ENCODE measurements at places on chromosomes 11 and 22. TPM values are rescaled to one million over a fixed set of nuclear protein-coding genes. Genes with fewer than 3 reads are reported as not detected.

MOV10L1 gene
- total RNA-seq = 0.67 TPM

OR52I1 gene
- not detected for total RNA-seq

DNA sequence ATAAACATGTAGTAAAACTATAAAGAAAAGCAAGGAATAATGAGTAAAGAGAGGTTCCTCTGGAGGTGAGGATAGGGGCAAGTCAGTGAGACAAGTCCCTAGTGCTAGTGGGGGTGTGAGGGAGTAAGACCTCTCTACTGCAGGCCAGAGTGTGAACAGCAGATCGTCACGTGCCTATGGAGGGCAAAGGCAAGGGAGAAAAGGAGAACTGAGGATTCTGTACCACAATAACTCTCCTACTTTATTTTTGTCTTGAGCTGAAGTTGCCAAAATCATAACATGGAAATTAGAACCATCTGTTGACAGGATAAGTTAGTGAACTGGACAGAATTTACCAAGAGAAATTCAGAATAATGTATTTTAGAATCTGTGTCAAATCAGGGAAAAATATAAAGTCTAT, 77.6 kb downstream of the ENTHD1 start:
- no peak for DNase-seq
- no peaks in the 10 kb centered on the region for H3K36me3 ChIP-seq
- H3K27me3 ChIP-seq = no peaks in the 10 kb centered on the region
- no peak overlapping the region for H3K27ac ChIP-seq
- H3K4me1 ChIP-seq = no peaks in the 10 kb centered on the region
- H3K4me3 ChIP-seq = no peak overlapping the region

DNA sequence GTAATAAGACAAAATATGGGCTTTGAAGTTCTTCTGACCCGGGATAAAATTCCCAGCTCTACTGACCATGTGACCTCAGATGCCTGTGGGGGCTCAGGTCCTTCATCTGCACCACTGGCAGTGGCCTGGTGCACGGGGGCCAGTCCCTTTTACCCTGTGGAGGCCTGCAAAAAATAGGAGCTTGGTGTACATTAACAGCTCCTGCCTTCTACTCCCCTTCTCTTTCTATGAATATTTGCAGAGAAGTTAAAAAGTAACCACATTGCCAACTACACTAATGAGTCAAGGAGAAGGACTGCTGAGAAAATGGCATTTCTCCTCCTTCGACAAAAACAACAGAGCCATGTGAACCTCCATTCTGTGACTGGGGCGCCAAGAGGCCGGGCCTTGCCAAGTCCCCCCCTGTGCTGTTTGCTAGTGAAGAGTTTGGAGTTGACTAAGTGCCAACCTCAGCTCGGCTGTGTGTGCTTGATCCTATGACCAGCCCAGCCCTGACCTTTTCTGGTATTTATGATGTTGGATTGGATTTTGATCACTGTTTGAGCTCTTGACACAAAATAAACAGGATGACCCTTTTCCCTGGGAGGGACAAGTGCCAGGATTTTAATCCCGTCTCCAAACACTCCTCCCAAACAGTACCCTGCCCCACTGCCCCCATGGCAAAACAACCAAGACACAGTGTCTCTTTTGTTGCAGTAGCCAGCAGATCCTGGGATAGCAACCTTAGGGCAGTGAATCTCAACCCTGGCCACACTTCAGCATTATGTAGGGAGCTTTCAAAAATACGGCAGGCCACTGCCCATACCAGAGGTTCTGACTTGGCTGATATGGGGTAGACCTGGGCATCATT, 380.1 kb downstream of the LARGE1 start:
- H3K27me3 ChIP-seq = no peaks in the 10 kb centered on the region
- H3K27ac ChIP-seq = no peak overlapping the region
- H3K4me1 ChIP-seq = no peaks in the 10 kb centered on the region
- no peaks in the 10 kb centered on the region for H3K36me3 ChIP-seq
- H3K4me3 ChIP-seq = no peak overlapping the region

DNA sequence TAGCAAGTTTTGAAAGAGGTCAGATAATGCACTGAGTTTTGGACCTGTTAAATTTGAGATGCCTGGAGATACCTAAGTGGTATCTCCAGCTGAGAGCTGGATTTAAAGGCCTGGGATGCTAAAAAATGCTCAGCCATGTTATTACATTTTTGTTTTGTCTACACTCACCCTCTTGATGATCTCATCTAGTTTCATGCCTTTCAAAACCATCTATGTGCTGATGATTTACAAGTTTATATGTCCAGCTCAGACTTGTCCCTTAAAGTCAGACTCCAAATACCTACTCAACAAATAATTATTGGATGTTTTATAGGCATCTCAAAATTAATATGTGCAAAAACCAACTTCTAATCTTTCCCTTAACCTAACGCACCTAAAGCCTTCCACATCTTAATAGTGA, 103.6 kb upstream of the OR9G4 start:
- no peak for DNase-seq
- H3K4me1 ChIP-seq = no peaks in the 10 kb centered on the region
- H3K36me3 ChIP-seq = no peaks in the 10 kb centered on the region
- no peak overlapping the region for H3K27ac ChIP-seq
- no peaks in the 10 kb centered on the region for H3K27me3 ChIP-seq

GRCh38 chr11:45856044-45856468, 8.8 kb downstream of the CRY2 start:
- no peaks in the 10 kb centered on the region for H3K27me3 ChIP-seq
- H3K4me3 ChIP-seq = no peak overlapping the region
- no peak for DNase-seq
- no peaks in the 10 kb centered on the region for H3K36me3 ChIP-seq
